ENCODE measurements at places on chromosomes 7 and 10.
A peak's percentile ranks its signal among the peaks of the same experiment; 100 is the strongest.

DNA sequence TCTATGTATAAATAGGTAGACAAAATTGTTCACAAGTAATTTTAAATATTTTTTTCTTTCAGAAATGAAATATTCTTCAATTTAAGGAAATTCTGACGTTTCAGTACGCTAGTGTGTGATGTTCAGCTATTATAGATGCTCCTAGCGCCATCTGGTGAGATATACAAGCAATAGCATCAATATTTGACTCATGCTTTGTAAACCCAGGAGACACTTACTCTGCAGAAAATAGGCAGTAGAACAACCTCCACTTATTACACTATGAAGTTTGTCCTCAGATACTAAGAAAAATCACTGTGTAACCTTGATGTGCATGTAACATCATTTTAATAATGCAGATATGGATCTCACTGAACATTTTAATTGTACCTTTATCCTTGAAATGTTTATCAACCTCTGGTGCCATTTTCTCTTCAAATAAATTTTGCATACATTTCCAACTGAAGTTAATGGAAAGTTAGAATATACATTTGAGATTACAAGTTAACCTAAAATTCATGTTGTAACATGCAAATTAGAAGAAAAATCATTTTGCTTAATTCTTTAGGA, 151.5 kb upstream of the FAM3C start:
- peak; percentile 49 for DNase-seq

GRCh38 chr7:127582361-127582760, 3.0 kb downstream of the GCC1 start:
- DNase-seq = no peak

DNA sequence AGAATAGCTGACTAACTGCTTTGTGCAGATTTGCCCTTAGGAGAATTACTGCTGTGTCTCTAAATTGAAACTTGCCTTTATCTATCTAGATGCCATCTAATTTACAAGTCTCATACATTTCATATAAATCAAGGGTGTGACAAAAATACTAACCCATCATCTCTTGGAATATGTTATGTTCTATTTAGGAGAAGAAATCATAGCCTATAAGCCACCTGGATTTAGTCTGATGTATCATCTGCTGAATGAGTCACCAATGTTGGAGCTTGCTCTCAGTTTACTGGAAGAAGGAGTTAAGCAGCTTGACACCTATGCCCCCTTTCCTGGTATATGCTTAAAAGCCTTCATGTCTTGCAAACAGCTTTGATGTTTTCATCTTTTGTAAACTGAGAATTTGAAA, 43.5 kb downstream of the NUP205 start:
- DNase-seq = no peak

- no peak for DNase-seq
Observed at GRCh38 chr7:111855161-111855841, 293.0 kb upstream of the IMMP2L start.

- no peak for DNase-seq
Observed at GRCh38 chr7:85102813-85103350, 84.0 kb downstream of the SEMA3D start.

DNA sequence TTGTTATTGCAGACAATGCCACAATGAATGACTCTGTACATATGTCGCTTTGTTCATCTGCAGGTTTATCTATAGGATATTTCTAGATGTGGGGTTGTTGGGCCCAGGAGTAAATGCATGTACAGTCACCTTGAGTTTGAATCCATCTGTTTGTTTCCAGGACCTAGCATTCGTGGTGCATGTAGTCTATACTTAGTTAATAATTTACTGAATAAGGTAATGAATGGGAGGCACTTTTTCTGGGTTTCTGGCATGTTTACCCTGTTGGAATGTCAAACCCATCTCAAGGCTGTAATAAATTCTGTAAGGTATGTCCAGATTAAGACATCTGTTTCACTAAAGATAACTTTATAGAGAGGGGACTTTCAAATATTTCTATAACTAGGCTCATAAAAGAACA, 23.5 kb downstream of the HECTD2 start:
- DNase-seq = no peak

DNA sequence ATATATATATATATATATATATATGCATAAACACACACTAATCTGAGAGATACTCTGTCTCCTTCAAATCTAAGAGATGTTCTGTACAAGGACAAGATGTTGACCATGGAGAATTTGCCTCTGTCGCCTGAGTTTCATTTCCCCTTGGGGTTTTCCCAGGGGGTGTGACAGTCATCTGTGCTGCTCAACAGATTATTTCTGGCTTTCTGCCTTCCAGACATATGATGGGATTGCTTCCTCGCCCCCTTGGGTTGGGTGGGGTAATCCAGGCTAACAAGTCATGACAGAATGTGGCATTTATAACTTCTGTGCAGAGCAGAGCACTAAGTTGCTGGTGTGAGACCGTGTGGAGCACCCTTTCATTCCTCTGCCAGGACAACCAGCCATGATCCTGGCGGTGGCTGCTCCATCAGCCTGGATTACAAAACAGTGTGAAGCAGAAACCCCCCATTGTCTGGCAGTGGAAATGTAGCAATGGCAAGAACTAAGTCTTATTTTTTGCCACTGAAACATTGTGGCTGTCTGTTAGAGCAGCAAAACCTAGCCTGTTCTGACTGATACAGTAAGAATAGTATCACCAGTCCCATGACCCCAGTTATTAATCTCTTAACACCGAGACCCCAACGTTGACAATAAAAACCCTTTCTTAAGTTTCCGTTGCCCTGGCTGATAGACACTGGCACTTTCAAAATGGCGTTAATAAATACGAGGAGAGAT, 13.7 kb upstream of the USP6NL start:
- DNase-seq = peak; percentile 65

DNA sequence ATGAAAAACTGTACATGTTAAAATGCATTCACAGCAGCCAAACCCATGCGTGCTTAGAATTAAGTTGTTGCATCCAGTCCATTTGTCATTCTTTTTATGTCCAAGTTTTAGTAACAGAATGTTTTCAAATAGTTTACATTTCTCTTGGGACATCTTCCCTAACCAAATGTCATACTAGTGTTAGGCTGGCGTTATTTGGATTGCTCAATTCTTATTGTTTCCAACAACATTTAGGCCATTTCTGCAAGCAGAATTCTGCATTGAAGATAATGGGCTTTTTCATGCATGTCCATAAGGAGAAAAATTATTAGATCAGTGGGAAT, 203.0 kb downstream of the HIBADH start:
- DNase-seq = no peak

DNA sequence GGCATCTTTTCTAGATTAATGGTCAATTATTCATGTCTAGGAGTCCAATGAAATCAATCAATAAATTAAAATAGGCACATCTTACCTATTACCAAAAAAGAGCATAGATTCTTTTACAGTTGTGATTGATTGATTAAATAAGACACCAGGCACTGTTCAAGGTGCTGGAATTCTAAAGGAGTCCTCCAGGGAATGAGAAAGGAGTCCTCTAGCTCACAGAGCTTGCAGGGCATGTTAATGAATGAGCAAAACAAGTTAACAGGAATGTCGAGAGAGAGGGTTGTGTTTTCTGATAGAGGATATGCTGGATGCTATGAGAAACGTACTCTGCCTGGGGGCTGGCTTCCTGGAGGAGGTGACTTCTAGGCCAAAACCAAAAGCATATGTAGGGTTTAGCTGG, 191.4 kb downstream of the BMPER start:
- no peak for DNase-seq

DNA sequence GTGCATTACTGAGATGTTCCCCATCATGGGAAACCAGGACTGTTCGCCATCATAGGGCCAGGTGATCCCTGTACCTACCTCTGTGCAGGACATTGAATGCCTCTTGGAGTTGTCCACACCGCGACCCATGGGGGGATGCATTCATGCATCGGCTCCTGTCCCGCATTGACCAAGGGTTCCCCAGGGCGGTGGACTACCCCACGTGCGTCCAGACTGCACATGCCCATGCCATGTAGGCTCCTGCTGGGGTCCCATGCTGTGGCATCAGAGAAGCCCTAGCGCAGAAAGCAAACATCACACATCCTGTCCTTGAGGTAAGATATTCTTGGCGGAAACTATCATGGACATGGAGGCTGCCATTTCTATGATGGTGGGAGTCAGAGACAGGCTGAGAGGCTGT, 121.6 kb upstream of the UNC5B start:
- peak; percentile 5 for DNase-seq

GRCh38 chr10:102413053-102413705, 5.4 kb downstream of the PSD start:
- no peak for DNase-seq

GRCh38 chr7:82677493-82677892, 233.9 kb upstream of the CACNA2D1 start:
- DNase-seq = no peak
